ENCODE measurements at places on chromosomes 1 and 21. TPM values are rescaled to one million over a fixed set of nuclear protein-coding genes. Genes with fewer than 3 reads are reported as not detected.

HJV gene
- total RNA-seq, result not detected

ASB17 gene
- total RNA-seq, result not detected

SYCP1 gene
- total RNA-seq, result not detected

DMRTA2 gene
- total RNA-seq, result not detected

RGSL1 gene
- total RNA-seq, result not detected

FBLIM1 gene
- total RNA-seq, result 156 TPM

GRHL3 gene
- not detected for total RNA-seq

CCDC27 gene
- not detected for total RNA-seq

CFHR1 gene
- not detected for total RNA-seq

CD247 gene
- total RNA-seq, result not detected

Data from osteocyte (in vitro differentiated cells).